SJSA1 (cell line): ENCODE measurements at places on chromosomes 3 and 15.

GRCh38 chr15:82305621-82306048 is 43.0 kb downstream of the SAXO2 start:
- no peak for DNase-seq
- no peaks in the 10 kb centered on the region for H3K27me3 ChIP-seq
- H3K4me3 ChIP-seq, result no peak overlapping the region
- no peak overlapping the region for H3K27ac ChIP-seq
- no peaks in the 10 kb centered on the region for H3K36me3 ChIP-seq

DNA sequence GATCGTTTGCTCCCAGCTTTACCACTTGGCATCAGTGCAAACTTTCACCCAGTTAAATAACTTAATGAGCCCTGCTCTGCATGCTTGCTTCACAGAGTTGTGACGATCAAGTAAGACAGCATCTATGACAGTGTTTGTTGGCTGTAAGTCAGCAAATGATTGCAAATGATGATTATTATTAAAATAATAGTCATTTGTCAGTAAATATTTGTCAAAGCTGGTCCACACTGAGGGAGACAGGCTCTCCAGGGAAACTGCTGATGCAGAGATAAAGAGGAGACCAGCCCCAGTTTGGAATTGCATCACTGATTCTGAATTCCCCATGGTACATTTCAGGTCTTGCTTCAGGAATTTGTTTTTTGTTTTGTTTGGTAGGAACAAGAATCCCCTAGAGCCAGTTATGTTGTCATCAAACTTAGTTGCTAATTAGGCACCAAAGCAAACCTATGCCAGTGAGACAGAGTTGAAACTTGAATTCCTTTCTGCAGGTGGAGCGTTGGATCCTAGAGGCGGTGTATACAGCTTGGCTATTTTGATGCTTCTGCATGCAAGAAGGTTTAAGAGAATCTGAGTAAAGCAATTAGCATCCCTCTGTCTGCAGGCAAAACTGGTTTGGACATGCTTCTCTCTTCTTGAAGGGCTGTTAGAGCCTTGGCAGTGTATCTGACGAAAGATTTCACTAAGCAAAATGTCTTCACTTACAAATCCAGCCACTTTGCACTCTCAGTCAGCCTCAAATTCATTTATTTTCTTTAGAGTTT is 338.6 kb upstream of the TPRG1 start:
- no peak overlapping the region for H3K4me3 ChIP-seq
- H3K27me3 ChIP-seq, result no peaks in the 10 kb centered on the region
- H3K27ac ChIP-seq, result no peak overlapping the region
- H3K4me1 ChIP-seq, result peaks cover 7% of the 10 kb centered on the region; the same call in 1 of the 2 replicates
- no peak for DNase-seq

DNA sequence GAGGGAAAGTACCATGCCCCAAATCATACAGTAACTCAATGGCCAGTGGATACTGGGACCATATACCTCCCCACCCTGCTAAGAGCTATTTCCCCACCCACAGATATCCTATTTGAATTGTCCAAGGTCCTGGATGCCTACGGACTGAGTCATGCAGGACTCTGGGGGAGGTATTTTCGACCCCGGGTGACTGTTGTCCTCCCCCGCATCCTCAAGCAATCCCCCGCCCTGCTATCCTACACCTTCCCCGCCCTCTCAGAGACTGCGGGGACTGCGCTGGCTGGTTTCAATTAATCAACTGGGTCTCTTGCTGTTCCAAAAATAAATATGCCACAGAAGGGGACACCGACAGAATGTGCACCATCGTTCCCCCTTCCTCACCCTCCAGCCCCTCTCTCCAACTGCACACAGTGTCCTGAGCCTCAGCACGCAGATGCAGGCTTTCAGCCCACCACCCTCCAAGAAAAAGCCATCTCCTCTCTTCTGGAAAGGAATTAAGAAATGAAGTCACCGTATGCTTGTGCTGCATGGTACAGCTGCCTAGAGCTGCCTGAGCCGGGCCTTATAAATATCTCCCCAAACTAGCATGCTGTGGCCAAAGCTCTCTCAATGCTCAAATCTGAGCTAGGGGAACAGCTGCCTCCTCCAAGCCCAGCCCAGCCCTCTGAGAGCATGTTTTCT is 8.1 kb downstream of the CAV3 start:
- no peaks in the 10 kb centered on the region for H3K36me3 ChIP-seq
- peaks cover 54% of the 10 kb centered on the region for H3K4me1 ChIP-seq
- H3K4me3 ChIP-seq, result 0 out of 2 replicates have a peak overlapping the region, but pooled peaks have one; percentile 12
- no peaks in the 10 kb centered on the region for H3K27me3 ChIP-seq
- peak overlapping the region; percentile 64 for H3K27ac ChIP-seq
- peak; percentile 94 for DNase-seq

DNA sequence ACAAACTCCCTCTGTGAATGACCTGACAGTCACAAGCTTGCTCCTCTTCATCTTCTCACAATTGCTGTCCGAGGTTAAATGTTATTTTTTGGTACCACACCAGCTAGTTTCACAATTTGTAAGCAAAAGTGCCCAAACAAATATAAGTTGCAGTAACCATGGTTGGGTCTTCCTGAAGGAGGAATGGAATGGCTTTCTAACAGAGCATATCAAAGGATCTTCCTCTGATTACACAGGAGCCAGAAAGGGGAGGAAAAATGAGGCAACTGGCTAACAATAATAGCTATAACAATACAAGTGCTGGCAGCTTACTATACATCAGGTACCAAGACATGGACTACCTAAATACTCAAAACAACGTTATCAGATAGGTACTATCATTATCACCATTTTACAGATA is 90.4 kb downstream of the WWTR1 start:
- H3K36me3 ChIP-seq, result peaks cover 22% of the 10 kb centered on the region
- H3K27ac ChIP-seq, result no peak overlapping the region
- DNase-seq, result no peak
- no peaks in the 10 kb centered on the region for H3K27me3 ChIP-seq
- H3K4me1 ChIP-seq, result peaks cover 33% of the 10 kb centered on the region
- H3K4me3 ChIP-seq, result no peak overlapping the region

DNA sequence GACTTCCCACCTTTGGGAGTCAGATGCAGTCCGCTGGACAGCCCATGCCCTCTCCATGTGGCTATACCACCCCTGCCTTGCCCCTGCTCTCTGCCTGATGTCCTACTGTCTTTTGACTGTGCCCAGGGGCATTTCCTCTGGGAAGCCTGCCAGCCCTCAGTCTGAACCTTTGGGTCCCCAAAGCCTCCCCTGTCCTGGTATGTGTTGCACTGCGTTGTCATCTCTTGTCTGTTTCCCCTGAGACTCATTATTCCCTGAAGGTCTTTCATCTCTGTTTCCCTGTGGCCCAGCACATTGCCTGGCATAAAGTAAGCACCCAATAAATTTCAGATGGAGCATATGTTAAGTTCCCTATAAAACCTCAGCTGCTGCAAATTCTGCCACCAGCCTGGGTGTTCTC is 236.6 kb upstream of the CTDSPL start:
- no peak overlapping the region for H3K27ac ChIP-seq
- no peak for DNase-seq
- no peaks in the 10 kb centered on the region for H3K27me3 ChIP-seq
- H3K36me3 ChIP-seq, result no peaks in the 10 kb centered on the region

- no peak for DNase-seq
- no peak overlapping the region for H3K4me3 ChIP-seq
- H3K27ac ChIP-seq, result no peak overlapping the region
- H3K27me3 ChIP-seq, result no peaks in the 10 kb centered on the region
- no peaks in the 10 kb centered on the region; the same call in 1 of the 2 replicates for H3K36me3 ChIP-seq
These were observed 25.0 kb downstream of the IRAK2 start for GRCh38 chr3:10189557-10190354.

DNA sequence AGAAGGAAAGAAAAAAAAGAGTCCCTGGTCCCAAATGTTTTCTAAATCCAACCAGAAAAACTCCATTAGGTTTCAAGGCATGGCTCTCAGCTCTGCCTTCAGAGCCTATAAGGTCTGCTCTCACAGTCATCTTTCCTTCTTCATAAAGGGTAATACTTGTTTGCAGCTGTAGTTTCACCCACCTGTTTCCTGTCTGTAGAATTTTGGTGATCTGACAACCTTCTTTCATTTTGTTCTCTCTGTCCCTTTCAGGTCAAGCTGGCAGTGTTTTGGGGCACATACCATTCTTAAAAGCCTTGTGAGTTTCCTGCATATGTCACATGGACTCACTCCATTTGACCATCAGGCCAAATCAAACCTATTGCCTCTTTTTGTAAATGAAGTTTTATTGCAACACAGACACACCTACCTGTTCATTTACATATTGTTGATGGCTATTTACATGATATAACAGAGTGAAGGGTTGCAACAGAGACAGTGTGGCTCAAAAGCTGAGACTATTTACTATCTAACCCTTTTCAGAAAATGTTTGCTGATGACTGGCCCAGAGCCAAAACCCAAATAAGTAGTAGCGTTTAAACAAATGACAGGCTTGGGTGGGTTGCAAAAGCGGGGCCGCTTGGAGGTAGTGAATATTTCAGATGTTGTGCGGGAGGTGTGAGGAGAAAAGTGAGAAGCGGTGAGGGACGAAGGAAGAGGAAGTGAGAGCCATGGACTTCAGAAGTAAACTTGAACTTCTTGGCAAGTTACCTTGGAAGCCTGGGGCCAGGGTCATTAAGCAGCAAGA is 292.7 kb upstream of the PROK2 start:
- no peak overlapping the region for H3K4me3 ChIP-seq
- no peak overlapping the region for H3K27ac ChIP-seq
- no peak for DNase-seq
- H3K27me3 ChIP-seq, result no peaks in the 10 kb centered on the region
- no peaks in the 10 kb centered on the region for H3K36me3 ChIP-seq
- no peaks in the 10 kb centered on the region for H3K4me1 ChIP-seq

GRCh38 chr3:143648708-143649107 is 199.6 kb downstream of the SLC9A9 start:
- no peaks in the 10 kb centered on the region for H3K4me1 ChIP-seq
- H3K36me3 ChIP-seq, result no peaks in the 10 kb centered on the region
- H3K4me3 ChIP-seq, result no peak overlapping the region
- no peaks in the 10 kb centered on the region for H3K27me3 ChIP-seq
- DNase-seq, result no peak

DNA sequence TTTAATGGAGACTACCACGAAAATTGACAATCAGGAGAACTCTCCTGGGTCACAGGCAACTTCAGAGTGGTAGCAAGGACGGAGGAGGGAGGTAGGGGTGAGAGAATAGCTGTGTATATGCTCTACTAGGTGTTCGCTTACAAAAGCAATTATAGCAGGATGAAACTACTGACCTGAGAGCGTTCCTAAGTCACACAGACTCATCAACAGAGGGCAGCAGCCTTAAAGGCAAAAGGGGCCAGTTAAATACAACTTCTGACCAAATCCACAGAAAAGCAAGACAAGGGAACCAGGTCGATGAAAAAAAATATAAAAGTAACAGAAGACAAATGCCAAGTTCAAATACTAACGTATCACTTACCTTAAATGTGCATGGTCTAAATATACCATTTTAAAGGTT is 894.6 kb downstream of the PLOD2 start:
- DNase-seq, result no peak
- H3K4me3 ChIP-seq, result no peak overlapping the region
- H3K36me3 ChIP-seq, result no peaks in the 10 kb centered on the region
- H3K4me1 ChIP-seq, result no peaks in the 10 kb centered on the region

- no peaks in the 10 kb centered on the region for H3K27me3 ChIP-seq
- H3K4me1 ChIP-seq, result no peaks in the 10 kb centered on the region
- no peak overlapping the region for H3K27ac ChIP-seq
- H3K4me3 ChIP-seq, result no peak overlapping the region
- H3K36me3 ChIP-seq, result no peaks in the 10 kb centered on the region
- no peak for DNase-seq
These were observed 55.2 kb downstream of the PTPRG start for GRCh38 chr3:61616586-61616985.
